ENCODE measurements at places on chromosomes 16 and 17. TPM values are rescaled to one million over a fixed set of nuclear protein-coding genes. Genes with fewer than 3 reads are reported as not detected.

Gene KCNH6
- 0.47 TPM for total RNA-seq

Gene PRSS8
- total RNA-seq, result 337 TPM

Gene CSH1
- total RNA-seq, result not detected

Gene CHST4
- 0.44 TPM for total RNA-seq

Gene DNAH17
- total RNA-seq, result 0.05 TPM

Gene KRTAP3-1
- total RNA-seq, result not detected

Gene CD300LF
- total RNA-seq, result 1.1 TPM

Gene CD19
- 0.74 TPM for total RNA-seq

Gene CACNG1
- total RNA-seq, result not detected

Gene STAC2
- total RNA-seq, result 0.11 TPM

Gene ASPHD1
- total RNA-seq, result 1.5 TPM

Gene SLC9A5
- 0.48 TPM for total RNA-seq

Gene SYT17
- 5.1 TPM for total RNA-seq

Gene CLEC16A
- 29.6 TPM for total RNA-seq

Gene TMEM97
- total RNA-seq, result 38.5 TPM

Gene PPP1R9B
- 43.2 TPM for total RNA-seq

Gene GNGT2
- 0.56 TPM for total RNA-seq

Gene IL34
- 2.8 TPM for total RNA-seq

Gene FBXO39
- not detected for total RNA-seq

Gene SEPTIN1
- total RNA-seq, result 4.5 TPM

Gene SCGB1C2
- total RNA-seq, result not detected

Gene ANKS4B
- total RNA-seq, result 62.9 TPM

Gene SLC16A11
- total RNA-seq, result 0.22 TPM

Gene ST6GALNAC2
- total RNA-seq, result 6.3 TPM

Gene MLX
- 83.0 TPM for total RNA-seq

Gene ZFHX3
- 12.8 TPM for total RNA-seq

Gene RAB26
- total RNA-seq, result 24.5 TPM

Gene SLFN12L
- 0.86 TPM for total RNA-seq

Gene SKAP1
- 1.2 TPM for total RNA-seq

Gene KRTAP9-2
- not detected for total RNA-seq

Gene B9D1
- total RNA-seq, result 5.6 TPM

Gene HEATR3
- total RNA-seq, result 26.9 TPM

Gene MBTPS1
- 80.7 TPM for total RNA-seq

Gene TEKT3
- not detected for total RNA-seq

Gene PTGES3L
- total RNA-seq, result 2.4 TPM

Gene ELMO3
- total RNA-seq, result 75.6 TPM

Measured in colonic mucosa (tissue), 4 donors.